Frontal cortex (tissue), 4 donors: ENCODE measurements at places on chromosomes 4 and X.

DNA sequence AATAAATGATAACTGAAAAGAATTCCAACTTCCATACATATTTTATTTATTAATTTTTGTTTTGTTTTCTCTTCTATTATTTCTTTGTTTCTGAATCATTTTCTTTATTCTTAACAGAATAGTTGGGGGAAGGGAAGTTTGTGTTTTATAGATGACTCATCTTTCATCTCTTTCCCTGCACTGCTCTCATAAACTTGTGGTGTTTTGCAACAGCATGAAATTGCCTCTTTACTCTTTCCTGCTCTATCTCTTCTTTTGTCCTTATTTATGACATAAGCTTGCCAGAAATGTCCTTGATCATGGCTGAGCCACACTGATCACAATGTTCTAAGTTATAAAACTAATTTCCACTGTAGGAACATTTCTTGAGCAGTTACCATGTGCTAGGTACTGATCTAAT lies 22.3 kb downstream of the QRFPR start:
- no peak for DNase-seq

DNA sequence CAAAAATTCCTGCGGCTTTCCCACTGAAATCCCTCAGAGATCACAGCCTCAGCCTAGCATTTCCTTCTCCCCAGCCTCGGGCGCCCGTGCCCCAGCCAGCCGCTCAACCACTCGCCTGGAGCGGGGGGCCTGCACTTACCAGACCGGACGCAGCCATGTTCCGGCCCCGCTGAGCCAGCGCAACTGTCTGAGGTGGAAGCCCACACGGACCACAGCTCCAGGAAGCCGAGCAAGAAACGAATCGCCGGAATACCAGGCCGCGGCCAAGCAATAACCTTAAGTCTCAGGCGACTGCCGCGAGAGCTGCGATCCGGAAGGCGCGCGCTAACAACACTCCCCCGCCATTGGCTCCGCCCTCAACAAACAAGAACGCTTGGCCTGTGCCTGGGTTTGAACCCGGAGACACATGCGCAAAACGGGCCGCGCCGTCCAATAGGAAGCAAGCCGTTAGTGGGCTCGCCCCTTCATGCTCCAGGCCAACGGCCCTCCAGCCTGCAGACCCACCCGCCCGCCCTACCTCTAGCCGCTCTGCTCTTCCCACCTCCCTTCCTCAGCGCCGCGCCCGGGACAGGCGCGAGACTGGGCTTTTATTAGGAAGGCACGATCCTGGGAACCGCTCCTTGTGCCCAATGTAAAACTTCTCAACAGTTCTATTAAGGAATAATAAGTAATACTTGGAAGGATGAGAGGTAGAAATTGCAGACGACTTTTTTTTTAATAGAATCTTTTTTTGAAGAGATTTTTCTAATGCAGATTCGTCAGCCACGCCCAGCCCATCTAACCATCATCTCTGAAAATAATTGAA lies at the start of gene CENPC:
TSS of gene CENPC (minus strand) at position 305 of the 805 bp plus-strand sequence. CDS start at position 157, 148 bp downstream.
- DNase-seq: peak; percentile 80

- no peak for DNase-seq
Measured at GRCh38 chr4:113474017-113474416, 287.5 kb downstream of the CAMK2D start.

- DNase-seq: no peak
Measured at GRCh38 chrX:123215397-123216089, 31.5 kb downstream of the GRIA3 start.

DNA sequence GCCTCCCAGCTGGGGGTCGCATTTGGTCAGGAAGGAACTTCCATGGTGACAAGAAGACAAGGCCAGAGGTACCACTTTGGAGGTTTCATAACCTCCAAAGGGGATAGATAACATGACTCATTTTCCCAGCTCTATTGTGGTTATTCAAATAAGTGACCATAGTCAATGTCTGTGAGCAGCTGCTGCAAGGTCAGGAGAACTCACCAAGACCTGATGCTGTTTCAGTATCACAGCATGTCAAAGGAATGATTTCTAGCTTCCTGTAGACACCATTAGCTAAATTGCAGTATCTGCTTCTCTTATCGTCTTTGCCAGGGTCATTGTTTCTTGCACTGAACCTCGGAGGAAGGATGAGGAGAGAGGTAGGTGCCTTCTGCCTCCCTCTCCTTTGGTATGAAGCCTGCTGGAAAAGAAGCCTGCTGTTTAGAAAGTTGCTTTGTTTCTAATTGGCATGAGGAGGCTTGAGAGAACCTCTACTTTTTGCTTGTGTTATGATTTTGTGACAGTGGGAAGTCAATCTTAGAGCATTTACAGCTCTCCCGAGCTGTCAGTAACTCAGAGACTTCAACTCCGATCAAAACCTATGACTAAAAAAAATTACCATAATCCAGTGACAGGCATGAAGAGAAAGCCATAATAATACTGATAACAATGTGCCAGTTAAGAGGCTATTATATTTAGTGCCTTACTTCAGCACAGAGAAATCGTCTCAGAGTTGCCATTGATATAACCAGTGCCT lies 38.0 kb upstream of the GATB start:
- no peak for DNase-seq

DNA sequence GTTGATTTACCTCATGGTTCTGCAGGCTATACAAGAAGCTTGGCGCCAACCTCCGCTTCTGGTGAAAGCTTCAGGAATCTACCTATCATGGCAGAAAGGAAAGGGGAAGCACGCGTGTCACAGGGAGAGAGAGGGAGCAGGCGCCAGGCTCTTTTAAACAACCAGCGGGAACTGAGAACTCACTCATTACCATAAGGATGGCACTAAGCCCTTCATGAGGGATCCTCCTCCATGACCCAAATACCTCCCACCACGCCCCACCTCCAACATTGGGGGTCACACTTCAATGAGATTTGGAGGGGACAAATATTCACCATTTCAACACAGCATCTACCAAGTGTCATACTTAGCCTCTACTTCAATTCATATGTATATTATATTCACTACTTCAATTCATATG lies 18.8 kb upstream of the TBC1D8B start:
- no peak for DNase-seq

- peak; percentile 25 for DNase-seq
Measured at GRCh38 chrX:91434351-91435168, at the start of gene PABPC5. TSS of gene PABPC5 (plus strand) at chrX:91434839. CDS start at chrX:91435578, 739 bp downstream.

DNA sequence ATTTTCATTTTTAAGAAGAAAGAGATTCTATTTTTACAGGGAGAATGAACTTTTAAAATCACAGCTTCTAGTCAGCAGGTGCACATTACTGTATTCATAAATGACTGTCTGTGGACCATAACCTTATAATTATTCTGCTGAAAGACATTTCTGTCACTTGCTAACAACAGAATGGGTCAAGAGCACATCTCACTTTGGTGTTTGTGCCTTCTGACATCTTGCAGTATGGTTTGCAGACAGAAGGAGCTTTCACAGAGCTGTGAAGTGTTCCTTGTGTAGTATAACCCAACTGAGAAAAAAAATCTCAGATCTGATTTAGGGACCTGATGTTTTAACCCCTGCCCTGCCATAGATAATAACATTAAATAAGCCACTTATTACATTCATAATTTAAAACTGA lies 131.4 kb upstream of the CTSO start:
- DNase-seq: no peak

- peak; percentile 58 for DNase-seq
Measured at GRCh38 chr4:153684182-153684970, at the start of gene TLR2. TSS of gene TLR2 (plus strand) at chr4:153684280. CDS start at chr4:153702908, 18,628 bp downstream.

GRCh38 chr4:77010841-77011354 lies 61.3 kb downstream of the SEPTIN11 start:
- no peak for DNase-seq

GRCh38 chrX:11451151-11451550 lies 157.9 kb downstream of the AMELX start:
- DNase-seq: no peak

DNA sequence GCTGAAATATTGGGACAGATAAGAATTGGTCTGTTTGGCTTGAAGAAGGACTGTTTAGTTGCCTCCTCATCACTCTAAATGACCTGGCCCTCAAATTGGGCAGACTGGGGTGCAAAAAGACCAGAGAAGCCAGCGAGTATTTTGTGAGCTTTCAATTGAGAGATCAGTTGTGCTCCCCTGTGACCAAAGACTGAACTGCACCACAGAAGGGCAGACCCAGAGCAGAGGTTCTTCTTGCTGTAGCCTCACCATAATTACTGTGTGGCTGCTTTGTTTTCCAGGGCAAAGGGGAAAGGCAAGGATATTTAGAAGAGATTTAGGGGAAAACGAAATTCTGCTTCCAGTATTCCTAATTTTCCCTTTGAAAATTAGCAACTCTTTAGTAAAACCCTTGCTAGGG lies 104.0 kb upstream of the MBNL3 start:
- no peak for DNase-seq

DNA sequence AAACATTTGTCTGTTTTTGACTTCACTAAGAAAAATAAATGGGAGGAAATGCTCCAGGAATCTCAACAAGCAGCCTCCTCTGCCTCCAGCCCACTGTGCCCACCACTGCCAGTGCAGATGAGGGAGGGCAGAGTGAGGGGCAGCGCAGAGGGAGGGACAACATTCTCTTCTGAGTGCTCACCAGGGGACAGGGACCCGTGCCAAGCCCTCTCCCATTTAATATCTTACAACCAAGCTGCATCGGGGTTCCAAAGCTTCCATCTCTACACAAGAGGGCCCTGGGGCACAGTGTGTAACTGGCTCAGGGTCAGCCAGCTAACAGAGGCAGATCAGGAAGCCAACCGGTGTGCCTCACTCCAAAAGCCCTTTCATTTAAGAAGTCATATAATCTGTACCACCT lies 120.4 kb downstream of the NSUN7 start:
- DNase-seq: no peak

- no peak for DNase-seq
Measured at GRCh38 chrX:119880076-119880475, 8.4 kb downstream of the NDUFA1 start.

GRCh38 chr4:143406523-143406922 lies 69.8 kb downstream of the GAB1 start:
- no peak for DNase-seq

DNA sequence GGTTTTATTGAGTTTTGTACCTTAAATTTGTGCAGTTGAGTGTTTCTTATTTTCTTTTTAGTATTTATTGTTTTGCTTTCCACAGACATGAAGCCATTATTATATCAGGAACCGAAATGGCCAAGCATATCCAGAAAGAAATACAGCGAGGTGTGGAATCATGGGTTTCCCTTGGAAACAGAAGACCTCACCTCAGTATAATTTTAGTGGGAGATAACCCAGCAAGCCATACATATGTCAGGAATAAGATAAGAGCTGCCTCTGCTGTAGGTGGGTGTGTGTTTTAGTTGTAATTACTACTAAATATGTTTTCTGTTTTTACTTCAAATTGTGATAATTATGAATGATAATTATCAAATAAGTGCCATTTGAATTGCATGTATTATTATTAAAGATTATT lies 16.5 kb downstream of the MTHFD2L start:
- DNase-seq: no peak

DNA sequence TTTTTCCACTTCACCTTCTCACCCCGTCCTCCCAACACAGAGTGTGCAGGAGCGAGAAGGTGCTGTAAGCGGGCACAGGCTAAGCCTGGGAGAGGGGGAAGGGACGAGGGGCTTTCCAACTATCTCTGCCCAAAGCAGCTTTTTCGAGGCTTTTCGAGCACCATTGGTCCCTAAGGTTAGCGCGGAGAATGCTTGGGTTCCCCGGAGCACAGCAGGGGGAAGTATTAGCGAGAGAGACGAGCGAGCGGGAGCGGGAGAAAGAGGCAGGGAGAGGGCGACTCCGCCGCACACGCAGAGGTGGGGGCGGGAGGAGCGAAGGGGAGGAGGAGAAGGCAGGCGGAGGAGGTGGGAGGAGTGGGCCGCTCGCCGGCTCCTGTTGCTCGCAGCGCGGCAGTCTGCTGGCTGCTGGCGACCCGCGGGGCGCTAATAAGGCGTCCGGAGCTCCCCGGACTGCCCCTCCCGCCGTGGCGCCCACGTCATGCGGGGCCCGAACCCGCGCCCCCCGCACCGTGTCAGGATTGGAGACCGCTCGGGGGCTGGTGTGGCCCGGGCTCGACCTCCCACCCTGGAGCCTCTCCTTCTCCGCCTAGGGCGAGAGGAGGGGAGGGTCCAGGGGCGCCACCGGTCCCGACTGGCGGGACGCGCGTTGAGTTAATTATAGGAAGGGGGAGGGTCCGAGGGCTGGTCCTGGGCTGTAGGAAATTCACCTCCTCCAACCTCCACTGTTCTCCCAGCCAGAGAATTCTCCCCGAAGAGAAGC lies at the start of gene ADAMTS3:
TSS of gene ADAMTS3 (minus strand) at position 263 of the 760 bp plus-strand sequence. CDS start 459 bp downstream, outside the sequence.
- DNase-seq: peak; percentile 61

DNA sequence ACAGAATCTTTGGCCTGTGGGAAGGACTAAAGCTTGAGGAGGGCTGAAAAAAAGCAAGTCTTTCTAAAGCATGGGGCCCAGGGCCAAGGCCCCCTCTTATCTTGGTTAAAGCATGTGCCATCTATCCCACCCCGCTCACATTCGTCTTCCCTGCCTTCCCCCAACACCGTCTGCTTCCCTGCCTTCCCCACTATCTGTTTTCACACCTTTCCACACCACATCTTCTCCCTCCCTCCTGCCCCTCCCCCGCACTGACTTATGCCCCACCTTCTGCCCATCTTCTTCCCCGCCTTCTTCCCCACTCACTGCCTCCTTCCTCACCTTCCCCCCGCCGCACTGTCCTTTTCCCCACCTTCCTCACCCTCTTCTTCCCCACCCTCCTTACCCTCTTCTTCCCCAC lies 890 bp upstream of the NAP1L5 start:
- no peak for DNase-seq

DNA sequence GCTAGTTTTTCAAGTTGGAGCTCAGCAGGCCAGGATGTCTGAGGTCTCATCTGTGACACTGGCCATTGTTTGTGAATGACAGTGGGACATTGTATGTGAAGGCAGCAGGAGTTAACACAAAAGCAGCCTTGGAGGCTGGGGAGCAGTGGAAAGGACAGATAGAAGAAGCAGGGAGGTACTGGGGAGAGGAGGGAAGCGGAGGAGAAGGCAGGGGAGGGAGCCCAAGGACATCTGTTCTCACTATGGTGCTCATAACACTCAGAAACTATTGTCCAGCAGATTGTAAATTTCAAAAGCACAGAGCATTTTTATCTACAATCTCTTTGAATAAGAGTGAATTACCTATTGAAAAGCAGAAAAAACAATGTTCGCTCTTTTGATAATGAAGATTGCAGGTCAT lies 253.6 kb upstream of the DIPK2B start:
- DNase-seq: no peak

DNA sequence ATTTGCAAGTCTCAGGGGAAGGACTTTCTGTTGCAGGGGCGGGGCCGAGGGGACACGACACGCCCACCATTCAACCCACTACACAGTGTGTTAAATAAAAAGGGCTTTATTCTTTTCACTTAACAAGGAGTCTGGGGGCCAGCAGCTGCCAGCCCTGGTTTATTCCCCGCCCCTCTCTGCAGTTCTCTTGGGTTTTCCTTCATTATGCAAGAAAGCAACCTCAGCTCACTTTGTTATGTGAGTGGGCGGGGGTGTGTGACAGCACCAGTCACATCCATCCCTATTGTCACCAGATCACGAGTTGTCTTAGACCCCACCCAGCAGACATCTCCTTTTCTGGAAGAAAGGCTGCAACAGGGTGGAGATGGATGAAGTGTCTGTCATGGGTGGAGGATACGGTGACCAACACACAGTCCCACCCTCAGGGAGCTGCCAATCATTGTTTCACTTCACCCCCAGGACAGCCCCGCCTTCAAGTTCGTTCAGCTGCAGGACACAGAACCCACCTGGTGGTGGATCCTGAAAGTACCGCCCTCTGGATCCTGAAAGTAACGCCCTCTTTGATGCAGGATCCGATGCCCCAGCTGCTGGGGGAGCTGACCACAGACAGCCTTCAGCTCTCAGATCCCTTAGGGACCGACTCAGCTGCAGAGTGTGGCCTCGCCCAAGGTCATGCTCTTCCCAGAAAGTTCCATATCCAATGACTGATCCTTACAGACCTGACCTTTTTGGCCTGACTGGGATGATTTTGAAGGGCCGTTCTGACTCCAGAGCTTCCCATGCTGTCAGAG lies 79.6 kb downstream of the SMIM20 start:
- no peak for DNase-seq
